NCI-H526 (cell line): ENCODE measurements at places on chromosomes 12 and 14.

GRCh38 chr12:57571926-57572762 lies 18.8 kb upstream of the PIP4K2C start:
- DNase-seq, result no peak

DNA sequence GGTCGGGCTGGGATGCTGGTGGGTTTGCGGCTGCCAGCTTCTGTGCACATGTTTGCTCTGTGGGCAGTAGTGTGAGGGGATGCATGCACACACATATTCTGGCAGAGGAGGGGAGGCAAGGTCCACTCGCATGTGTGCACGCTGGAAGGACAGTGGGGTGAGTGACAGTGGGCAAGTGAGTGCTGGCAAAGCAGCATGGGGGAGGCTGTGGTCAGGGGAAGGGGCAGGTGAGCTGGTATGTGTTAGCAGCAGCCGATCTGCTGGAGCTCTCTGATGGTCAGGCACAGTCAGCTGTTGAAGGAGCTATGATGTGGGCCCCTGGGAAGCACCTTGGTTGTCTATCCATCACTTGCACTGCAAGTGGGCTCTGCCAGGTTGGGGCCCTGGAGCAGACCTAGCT lies 170.3 kb downstream of the NTS start:
- DNase-seq, result no peak

- DNase-seq, result no peak
These were observed 6.5 kb downstream of the TMBIM4 start for GRCh38 chr12:66163289-66163688.

DNA sequence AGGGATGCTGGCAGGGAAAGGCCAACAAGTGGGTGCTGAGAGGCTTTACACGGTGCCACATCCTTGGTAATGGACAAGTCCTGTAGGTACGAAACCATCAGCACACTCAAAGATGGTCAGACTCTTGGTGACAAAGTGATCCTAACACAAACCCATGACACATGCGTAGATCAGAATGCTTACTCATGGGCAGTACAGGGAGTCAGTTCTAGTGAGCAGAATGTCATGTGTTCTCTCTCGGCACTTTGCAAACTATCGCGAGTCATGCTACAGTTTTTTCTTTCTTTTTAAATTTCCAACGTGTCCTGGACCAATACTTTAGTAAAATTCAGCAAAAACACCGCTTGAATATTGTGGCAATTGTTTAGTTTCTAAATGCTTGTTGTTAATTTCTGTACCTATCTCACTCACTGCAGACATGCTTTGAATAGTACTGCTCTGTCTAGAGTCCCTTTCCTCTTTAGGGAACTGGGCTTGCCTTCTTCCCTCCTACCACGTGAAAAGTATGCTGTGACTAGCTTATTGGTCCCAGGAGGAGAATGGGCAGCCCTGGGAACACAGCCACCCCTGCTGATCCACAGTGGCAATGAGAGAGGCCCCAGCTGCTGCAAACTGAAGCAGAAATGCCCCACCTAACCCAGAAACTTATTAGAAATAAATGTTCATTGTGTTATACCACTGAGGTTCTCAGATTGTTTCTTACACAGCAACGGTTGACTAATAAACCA lies 62.4 kb downstream of the UBR7 start:
- DNase-seq, result no peak

GRCh38 chr14:98325761-98326160 lies 946.2 kb downstream of the BCL11B start:
- DNase-seq, result no peak

GRCh38 chr12:19833775-19834501 lies 394.6 kb downstream of the AEBP2 start:
- no peak for DNase-seq

- DNase-seq, result peak; percentile 58
These were observed 111.4 kb downstream of the EGLN3 start for GRCh38 chr14:33839193-33840076.

- DNase-seq, result no peak
These were observed 43.3 kb downstream of the TSPAN11 start for GRCh38 chr12:30969606-30970395.

DNA sequence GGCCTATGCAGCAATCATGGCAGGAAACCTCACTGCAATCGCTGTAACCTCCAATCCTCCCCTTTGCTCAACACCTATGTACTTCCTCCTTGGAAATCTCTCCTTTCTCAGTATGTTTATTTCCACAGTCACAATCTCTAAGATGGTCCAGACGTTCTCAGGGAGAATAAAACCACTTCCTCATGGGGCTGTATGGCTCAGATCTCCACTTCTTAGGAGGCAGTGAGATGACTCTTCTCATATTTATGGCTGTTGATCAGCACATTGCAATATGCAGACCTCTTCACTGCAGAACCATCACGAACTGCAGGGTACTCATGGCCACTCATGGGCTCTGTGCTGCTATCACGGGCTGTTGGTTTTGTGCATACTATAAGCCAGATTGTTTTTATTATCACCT lies 17.1 kb upstream of the OR4K17 start:
- DNase-seq, result no peak

- peak; percentile 83 for DNase-seq
These were observed 196.1 kb downstream of the ALG10 start for GRCh38 chr12:34218193-34219045.

- no peak for DNase-seq
These were observed 113.0 kb upstream of the RAP1B start for GRCh38 chr12:68497702-68498101.

DNA sequence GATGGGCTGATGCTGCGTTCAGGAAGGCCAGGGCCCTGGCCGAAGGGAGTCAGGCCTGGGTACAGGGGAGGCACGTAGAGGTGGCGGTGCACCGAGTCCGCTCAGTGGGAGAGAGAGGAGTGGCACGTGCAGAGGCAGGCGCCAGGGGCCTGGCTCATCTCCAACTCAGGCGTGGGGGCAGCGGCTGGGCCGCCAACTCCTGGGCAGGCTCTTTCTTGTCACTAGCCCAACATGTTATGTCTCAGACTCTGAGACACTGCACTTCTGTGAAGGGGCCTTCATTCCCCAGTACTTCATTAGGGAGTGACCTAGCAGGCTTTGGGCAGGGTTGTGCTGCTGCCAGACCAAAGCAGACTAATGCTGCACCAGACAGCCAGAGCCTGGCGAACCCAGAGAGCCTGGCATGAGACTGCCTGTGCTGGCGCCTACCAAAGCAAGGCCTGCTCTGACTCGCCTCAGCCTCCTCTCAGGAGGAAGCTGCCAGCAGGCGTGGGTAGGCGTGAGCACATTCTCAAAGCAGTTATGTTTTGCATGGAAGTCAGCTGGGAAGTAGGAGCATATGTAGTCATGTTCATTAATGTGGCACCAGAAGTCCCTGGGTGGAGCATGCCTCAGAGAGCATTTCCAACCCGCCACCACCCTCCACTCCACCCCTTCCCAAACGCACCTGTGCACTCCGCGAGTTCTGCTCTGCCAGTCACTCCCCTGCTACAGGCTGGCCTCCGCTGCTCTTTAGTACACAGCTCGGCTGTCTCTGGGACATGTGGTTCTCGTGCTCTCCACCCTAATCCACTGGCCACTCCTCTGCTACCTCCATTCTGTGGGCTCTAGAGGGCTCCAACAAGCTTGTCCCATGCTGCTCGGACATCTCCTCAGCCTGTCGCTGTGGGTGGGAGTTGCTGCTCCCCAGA lies 9.7 kb downstream of the CKB start:
- peak; percentile 95 for DNase-seq

DNA sequence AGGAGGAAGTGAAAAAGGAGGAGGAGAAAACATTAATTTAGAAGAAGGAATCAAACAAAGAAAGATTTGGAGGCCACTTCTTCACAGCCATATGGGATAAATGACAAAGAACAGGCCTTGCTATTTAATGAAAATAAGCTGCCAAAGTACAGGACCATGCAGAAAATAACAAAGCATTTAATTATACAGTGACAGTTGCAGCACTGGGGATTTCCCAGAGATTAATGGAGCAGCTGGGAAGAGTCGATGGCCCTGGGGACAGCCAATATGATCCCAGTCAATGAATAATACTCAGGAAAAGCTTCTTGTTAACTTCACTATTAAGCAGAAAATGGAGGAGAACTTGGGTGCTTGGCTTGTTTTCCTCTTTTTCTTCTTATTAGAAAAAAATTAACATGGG lies 34.6 kb downstream of the RERG start:
- no peak for DNase-seq

GRCh38 chr12:104213952-104214351 lies 1.6 kb upstream of the TXNRD1 start:
- no peak for DNase-seq

GRCh38 chr14:78586681-78587080 lies 416.5 kb downstream of the NRXN3 start:
- no peak for DNase-seq

DNA sequence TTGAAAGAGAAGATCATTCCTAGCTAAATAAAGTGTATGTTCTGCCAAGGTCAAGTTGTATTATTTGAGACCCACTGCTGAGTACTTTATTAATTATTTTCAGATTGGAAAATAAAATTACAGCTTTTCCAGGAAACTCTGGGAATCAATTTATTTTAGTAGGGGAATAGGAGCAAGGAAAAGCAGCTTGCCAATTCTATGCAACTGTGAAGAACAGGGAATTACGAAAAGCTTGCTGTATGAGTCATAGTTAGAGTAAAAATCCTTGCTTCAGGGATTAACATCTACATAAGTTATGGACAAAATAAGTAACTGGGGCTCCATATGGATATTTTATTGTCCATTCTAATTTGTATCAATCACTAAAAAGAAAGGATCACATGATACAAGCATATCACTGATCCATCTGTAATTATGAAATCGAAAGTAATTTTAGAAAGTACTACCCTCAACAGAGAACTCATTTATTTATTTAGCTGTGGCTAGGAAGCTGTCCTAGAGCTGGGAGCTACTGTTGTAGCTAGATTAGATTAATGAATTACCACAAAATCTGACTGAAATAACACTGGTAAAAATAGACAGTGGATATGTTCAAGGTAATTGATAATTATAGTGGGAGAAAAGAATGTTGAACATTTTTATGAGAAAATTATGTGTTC lies 303.5 kb upstream of the NPAS3 start:
- DNase-seq, result no peak

DNA sequence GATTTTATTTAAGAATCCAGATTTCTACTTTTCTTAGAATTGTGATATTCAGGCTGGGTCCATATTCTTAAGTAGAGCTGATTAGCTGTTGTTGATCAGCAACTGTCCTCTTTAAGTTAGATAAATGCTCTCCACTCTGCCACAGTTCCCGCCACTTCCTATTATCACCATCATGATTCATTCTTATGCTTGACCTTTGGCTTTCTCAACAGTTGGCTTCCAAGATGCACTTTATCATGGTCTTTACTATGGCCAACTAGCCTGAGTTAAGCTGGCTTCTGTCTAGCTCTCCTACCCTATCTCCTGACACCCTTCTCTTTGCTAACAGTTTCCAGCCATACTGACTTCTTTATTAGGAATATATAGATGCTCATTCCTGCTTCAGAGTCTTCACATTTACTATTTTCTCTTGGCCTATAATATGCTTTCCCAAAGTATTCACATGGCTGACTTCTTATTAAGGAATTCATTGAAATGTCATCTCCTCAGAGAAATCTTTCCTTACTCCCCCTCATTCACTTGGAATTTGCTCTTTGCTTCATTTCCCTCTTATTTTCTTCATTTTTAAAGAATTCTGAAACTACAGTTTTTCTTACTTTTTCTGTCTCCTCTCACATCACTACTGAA lies 149.0 kb upstream of the IGF1 start:
- DNase-seq, result no peak

DNA sequence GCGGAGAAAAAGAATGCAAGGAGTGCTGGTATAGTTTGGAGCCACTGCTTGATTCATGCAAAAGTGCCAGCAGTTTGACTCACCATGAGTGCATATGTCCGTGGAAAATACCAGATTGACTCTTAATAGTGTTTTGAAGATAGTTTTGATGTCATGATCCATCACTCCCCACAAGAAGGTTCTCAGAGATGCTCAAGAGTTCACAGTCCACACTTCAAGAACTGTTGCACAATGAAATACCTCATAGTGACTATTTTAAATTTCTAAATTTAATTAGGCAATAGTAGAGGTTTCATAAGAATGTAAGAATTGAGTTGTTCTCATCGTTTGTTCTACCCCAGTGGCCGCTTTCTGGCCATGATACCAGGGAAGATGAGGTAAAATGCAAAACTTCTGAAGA lies 286.6 kb upstream of the RGS6 start:
- no peak for DNase-seq

GRCh38 chr12:111881716-111882115 lies 39.7 kb downstream of the MAPKAPK5 start:
- no peak for DNase-seq

- DNase-seq, result no peak
These were observed 101.8 kb downstream of the SCARB1 start for GRCh38 chr12:124761871-124762270.

- DNase-seq, result no peak
These were observed 33.6 kb downstream of the GYS2 start for GRCh38 chr12:21571046-21571445.

DNA sequence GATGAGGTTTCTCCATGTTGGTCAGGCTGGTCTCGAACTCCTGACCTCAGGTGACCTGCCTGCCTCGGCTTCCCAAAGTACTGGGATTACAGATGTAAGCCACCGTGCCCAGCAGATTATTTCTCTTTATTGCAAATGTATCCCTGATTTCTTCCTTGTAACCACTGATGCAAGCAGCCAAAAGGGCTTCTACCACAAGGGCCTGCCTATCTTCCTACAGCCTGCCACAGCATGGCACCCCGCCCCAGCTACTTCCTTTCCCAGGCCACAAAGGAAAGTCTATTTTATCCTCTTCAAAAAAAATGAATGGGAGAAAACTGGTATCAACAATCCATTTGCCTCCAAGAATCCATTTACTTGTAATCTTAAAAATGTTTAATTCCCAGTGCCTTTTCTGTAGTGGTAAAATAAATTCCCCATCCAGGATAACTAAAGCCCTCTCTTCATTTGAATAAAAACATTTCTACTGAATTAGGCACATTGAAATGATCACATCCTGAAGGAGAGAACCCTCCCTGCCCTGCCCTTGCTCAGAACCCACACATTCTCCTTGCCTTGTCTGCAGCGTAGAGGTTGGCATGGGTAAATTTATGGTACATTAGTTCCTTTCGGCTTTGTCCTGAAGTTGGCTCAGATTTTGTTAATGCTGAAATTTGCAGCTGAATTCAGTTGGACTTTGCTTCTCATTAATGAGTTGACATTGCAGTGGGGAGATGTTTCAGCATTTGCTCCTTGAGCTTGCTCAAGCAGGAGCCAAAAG lies 19.2 kb downstream of the GPHB5 start:
- no peak for DNase-seq

DNA sequence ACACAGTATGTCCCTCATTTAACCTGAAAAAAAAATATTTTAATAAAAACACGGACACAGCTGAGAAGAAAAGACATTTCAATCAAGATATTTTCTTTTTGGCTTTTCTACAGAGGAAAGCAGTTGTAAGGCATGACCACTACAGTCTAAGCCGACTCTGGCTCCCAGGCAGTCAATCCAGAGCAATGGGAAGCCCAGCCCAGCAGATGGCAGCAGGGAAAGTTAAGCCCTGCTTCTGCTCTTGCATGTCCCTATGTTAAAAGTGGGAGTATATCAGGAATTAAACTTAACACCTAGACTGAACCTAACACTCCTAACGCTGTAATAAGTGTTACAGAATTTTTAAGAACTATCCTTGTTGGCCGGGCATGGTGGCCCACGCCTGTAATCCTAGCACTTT lies 19.5 kb upstream of the HAL start:
- no peak for DNase-seq

GRCh38 chr12:13597837-13598236 lies 383.6 kb downstream of the GRIN2B start:
- DNase-seq, result no peak

- no peak for DNase-seq
These were observed 159.9 kb upstream of the TMTC1 start for GRCh38 chr12:29943683-29944082.
